Stimulated activated CD4-positive, alpha-beta T cell treated with anti-CD3 and anti-CD28 coated beads, TNF-alpha, amount 100 ng/mL, for 1 hour (primary cell): ENCODE measurements at places on chromosomes 11 and 22.

GRCh38 chr11:2691991-2692875 lies 7.6 kb downstream of the KCNQ1OT1 start:
- no peak for DNase-seq

GRCh38 chr22:44182588-44183286 lies 2.0 kb downstream of the PARVG start:
- DNase-seq = no peak

- no peak for DNase-seq
Observed at GRCh38 chr22:30247974-30248373, 1.4 kb upstream of the LIF start.

GRCh38 chr11:119602745-119603373 lies 126.1 kb downstream of the NECTIN1 start:
- DNase-seq = no peak

DNA sequence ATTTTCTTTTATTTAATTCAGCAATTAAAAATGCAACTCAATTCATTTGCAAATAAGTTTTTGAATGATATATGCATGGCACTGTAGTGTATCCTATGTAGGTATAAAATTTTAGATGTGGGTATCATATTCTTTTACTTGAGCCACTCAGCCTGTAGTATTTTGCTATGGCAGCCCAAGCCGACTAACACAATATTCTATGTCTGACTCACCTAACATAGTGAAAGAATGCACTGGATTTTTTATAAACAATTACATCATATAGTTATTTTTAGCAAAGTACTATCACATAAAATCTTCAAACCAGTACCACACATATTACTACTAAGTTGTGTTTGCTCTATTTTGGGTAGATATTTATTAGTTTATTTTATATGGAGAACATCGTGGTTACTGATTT lies 21.9 kb upstream of the GRIA4 start:
- no peak for DNase-seq

DNA sequence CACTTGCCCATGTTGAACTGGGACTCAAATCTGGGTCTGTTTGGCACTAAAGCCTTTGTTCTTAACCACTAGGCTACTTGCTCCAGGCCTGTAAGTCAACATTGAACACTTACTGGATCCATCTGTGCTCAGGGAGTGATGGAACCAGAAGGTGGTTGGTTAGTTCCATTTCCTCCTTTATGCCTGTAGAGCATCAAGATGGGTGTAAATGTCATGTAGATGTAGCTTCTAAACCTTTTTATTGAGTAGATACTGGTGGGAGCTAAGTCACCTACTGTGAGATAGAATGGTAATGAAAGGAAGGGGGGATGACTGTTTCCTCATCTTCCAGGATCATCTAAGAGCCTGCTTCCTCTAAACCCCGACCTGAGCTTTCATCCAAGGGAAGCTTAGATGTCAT lies 38.6 kb upstream of the ALKBH3 start:
- DNase-seq = no peak

- no peak for DNase-seq
Observed at GRCh38 chr11:108601150-108601549, 7.6 kb upstream of the EXPH5 start.

- DNase-seq = no peak
Observed at GRCh38 chr11:130703489-130704190, 212.6 kb downstream of the SNX19 start.

GRCh38 chr11:97461044-97461880 lies 1071.4 kb downstream of the JRKL start:
- DNase-seq = no peak

DNA sequence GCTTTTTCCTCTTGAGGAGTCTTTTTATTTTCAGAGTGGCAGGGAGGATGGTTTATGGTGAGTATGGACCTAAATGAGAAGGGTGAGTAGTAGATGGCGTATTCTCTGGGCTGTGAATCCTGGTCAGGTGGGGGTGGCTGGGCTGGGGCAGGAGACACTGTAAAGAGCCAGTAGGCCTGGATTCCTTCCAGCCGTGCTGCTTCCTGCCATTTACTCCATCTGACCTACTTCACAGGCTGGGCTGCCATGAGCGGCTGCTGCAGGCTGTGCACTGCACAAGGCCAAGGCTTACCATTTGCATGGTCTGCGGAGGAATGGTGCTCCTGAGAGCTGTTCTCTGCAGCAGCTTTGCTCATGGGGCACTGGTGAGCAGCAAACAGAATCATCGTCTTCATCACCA lies 297.6 kb downstream of the KIRREL3 start:
- DNase-seq = no peak

GRCh38 chr11:109302591-109303334 lies 119.2 kb upstream of the C11orf87 start:
- DNase-seq = no peak
